Right ventricle myocardium superior (tissue), 1 donor: ENCODE measurements at places on chromosomes 13 and 19.

DNA sequence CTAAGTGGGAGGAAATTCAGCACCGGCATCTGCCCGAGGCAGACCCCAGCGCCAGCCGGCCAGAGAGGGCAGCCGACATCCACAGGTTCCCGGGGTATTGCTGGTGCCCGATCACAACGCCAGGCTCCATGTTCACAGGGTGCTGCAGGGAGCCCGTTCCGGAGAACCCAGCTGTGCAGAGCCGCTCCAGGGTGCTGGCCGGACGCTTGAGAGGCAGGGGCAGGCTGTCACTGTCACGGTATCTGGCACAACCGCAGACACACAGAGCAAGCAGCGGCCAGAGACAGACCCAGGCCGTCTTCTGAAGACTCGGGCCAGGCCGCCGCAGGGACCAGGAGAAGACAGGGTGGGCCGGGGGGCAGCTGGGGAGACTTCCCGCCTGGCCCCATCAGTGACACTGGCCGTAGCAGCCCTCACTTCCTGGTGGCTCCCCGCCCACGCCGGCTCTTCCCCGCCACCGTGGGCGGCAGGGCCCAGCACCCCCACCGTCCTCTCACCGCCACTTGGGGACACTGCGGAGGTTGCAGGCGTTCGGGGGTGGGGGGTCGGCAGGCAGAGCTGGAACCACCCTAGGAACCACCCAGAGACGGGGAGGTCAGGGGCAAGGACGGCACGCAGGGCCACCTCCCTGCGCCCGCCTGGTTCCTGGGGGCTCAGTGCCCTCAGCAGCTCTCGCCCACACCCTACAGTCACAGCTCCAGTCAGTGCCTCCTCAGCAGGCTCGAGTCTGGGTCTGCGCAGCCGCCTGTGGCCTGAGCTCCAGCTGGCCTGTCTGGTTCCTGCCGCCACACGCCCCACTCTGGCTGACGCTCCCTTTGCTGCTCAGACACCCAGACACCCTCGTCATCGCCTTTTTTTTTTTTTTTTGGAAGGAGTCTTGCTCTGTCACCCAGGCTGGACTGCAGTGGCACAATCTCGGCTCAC is 3.8 kb downstream of the RNF126 start:
- DNase-seq, result peak; percentile 79

DNA sequence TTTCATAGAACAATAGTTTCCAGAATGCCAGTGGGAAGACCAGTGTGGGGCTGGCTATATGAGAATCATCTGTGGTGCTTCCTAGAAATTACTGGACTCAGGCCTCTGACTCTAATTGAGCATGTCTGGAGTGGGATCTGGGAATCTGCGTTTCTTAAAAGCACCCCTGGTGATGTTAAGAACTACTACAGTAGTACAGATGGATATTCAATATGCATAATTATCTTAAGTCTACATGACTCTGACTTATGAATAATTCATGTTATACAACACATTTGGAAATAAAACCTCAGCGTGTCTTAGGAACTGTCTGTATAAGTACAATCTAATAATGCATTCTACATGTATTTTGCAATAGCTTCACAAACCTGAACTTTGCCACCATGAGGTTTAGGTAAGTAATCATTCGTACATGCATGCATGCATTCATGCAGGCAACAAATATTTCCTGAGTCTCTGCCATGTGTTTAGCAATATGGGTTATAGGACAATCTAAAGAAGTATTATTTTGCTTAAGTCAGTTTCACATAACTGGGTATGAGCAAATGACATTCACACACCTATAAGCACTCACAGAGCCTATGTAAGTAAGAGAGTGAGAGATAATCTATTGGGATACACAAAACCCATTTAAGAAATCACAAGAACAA is 62.0 kb downstream of the EPSTI1 start:
- no peak for DNase-seq

- DNase-seq, result no peak
These were observed 116.7 kb downstream of the COL4A2 start for GRCh38 chr13:110423689-110424302.

DNA sequence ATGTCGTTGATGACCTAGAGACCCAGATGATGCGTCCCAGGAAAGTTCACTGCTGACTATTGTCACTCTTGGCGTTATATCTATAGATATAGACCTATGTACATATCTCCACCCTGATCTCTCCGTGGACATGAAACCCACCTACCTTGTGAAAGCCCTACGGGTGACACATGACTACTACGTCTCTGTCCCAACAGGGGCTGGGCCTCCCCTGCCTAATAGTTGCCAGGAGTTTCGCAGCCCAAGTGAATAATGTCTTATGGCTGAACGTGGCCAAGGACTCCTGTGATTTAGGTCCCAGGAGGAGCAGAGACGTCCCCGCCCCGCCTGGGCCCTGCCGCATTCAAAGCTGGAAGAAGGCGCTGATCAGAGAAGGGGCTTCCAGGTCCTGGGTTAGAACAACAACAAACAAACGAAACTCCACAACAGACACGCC is 4.9 kb upstream of the POU4F1 start:
- no peak for DNase-seq

GRCh38 chr19:5973867-5974635 is 3.9 kb downstream of the RANBP3 start:
- no peak for DNase-seq

GRCh38 chr19:28899703-28900102 is 313.2 kb downstream of the UQCRFS1 start:
- DNase-seq, result no peak

DNA sequence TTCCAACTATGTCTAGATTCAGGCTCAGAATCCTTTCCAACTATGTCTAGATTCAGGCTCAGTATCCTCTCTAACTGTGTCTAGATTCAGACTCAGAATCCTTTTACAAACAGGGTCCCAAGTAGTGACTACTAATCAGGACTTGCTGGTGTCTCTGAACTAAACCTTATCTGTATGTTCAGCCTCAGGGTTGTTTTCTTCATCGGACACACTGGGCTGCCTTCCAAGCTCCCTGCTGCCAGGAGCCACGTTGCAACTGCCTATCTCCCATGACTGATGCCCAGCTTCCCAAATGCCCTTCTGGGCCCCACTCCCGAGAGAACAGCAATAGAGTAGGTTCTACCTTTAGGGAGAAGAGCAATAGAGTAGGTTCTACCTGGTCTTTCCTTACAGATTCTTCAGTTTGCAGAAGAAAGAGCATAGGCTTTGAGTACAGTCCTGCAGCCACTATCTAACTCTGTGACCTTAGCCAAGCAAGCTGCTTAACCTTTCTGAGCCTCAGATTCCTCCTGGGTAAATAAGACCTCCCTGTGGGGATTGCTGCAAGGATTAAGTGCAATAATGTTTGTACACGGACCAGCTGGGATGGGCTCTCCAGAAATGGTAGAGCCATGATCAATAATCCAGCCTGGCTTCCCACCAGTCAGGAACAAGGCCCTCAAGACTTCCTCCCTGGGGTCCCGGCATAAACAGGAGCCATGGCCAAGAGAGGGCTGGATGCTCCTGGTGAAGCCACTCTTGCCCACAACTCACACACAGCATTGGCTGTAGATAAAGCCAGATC is 61.5 kb downstream of the ZIC5 start:
- DNase-seq, result peak; percentile 51

- DNase-seq, result peak; percentile 34
These were observed 46.2 kb downstream of the KLF2 start for GRCh38 chr19:16370641-16371391.

GRCh38 chr19:3403489-3404323 is 37.3 kb downstream of the NFIC start:
- DNase-seq, result peak; percentile 93

GRCh38 chr19:31226151-31226935 is 122.9 kb downstream of the TSHZ3 start:
- no peak for DNase-seq

DNA sequence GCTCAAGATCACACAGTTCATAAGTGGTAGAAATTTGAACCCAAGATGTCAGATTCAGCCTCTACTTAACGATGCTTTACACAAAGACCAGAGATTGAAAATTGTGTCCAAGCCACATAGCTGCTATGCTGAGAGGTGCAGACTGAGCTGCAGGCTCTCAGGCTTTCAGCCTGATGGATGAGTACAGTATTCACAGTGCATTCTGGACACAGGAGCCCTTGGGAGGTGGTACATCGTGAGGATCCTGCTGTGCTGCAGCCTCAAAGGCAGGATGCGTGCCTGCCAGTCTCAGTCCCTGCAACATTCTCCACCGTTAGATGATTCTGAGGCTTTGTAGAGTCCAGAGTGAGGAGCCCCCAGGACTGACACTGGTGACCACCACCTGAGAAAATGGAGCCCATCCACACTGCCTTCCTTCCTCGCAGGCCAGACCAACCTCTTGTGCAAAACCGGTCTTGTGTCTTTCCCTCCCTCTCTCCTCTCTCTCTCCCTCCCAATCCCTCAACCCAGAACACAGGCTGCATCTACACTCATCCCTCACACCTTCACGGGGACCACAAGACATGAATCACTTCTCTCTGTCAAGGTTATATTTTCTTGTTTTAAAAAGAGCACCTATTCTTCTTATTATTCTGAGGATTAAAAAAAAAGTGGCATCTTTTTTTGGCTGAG is 203.4 kb upstream of the ZNF507 start:
- DNase-seq, result no peak

DNA sequence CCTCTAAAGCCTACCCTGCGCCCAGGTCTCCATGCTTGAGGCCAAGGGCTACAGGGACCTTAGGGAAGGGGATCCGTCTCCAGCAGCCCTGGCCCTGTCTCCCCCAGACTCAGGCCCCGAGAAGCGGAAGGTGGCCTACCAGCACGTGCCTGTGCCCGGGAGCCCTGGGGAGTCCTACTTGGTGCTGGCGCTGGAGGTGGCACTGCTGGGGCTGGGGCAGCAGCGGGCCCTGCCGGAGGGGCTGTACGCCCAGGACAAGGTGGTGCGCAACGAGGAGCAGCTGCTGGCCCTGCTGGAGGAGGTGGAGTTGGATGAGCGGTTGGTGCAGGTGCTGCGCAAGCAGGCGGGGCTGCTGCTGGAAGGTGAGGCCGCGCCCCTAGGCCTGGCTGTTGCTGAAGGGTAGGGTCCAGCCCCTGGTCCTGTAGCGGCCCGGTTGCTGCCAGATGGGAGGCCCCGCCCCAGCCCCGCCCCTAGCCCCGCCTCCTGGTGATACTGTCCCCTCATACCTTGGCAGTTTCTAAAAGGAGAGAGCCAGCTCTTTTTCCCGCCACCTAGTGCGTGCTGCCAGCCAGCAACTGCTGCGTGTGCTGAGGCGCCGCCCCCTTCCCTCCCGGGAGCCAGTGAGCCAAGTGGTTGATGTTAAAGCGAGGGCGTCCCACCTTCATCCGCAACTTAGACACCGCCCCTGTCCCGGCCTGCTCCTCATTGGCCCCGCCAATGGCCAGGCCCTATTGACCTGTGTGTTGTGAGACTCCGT is 22.6 kb downstream of the ZSWIM4 start:
- DNase-seq, result no peak

DNA sequence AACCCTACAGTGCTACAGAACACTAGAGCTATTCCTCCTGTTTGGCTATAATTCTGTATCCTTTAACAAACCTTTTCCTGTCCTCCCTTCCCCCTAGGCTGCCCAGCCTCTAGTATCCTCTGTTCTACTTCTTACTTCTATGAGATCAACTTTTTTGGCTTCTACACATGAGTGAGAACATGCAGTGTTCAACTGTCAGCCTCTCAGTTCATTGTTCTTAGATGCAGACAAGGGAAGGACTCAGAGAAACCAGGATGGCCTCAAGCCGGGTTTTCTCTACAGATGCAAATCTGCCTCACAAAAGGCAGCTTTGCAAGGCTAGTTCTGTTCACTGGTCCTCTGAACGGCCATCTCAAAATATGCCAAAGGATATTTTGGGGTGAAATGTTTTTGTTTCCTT is 18.4 kb downstream of the AMER2 start:
- DNase-seq, result no peak

GRCh38 chr19:40576151-40576584 is 505 bp upstream of the SHKBP1 start:
- no peak for DNase-seq

DNA sequence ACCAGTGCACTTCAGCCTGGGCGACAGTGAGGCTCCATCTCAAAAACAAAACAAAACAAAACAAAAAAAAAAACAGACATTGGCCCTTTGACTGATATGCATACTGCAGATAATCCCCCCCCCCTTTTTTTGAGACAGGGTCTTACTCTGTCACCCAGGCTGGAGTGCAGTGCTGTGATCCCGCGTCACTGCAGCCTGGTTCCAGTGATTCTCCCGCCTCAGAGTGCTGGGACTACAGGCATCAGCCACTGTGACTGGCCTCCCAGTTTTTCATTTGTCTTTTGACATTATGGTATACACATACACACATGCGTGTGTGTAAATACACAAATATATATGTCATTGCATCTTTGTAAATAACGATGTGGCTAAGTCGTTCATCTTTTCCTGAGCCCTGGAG is 61.8 kb downstream of the ATP11A start:
- no peak for DNase-seq

DNA sequence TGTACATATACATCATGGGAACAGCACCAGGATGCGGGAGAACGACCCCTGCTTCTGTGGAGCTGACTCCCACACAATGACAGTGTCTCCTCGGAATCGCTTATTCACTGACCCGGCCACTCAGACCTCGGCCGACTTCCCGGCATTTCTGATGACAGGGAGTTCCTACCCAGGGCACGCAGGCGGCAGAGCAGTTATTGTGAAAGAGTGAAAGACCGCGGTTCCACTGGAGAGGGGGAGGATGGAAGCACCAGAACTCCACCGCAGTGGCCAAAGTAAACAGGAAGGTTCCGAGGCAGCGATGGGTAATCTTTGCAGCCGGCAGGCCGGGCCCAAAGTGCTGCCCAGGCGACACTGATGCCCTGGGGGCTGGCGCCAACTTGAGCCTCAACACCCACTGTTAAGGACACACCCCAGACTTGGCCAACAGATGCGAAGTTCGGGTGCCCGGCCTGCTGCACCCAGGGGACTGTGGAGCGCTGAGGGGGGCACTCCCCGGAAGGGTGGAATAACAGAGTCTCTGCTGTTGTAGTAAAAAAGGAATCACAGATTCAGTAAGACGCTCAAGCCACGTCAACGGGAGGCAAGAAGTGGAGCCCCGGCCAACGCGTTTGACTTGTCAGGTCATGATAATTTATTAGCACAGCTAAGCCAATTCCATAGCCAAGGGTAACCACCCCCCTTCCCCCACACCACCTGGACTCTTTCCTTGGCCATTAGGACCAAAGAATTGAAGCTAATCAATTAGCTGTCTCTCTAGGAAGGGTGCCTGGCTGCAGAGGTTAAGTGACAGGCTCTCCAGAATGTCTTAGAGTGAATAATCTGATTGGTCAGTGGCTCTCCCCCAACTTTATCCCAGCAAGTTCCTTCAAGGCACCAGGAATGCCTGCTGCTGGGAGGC is 5.8 kb downstream of the MLLT1 start:
- DNase-seq, result peak; percentile 91

- DNase-seq, result no peak
These were observed 13.6 kb downstream of the C19orf25 start for GRCh38 chr19:1465191-1466016.

GRCh38 chr13:28583651-28584091 is 75.3 kb upstream of the POMP start:
- no peak for DNase-seq

- no peak for DNase-seq
These were observed 8.7 kb upstream of the ATP12A start for GRCh38 chr13:24671386-24672113.

- DNase-seq, result no peak
These were observed 44.1 kb upstream of the C13orf46 start for GRCh38 chr13:114017966-114018365.
